Activated CD4-positive, alpha-beta T cell treated with anti-CD3 and anti-CD28 coated beads, Interleukin-10, Interleukin-2, amounts not matched to agents 100 ng/mL and 50 ng/mL, durations not matched to agents 16 hours and 8 hours (primary cell): ENCODE measurements at places on chromosomes 3 and 15.

- DNase-seq = no peak
Measured at GRCh38 chr3:64739971-64740631, 52.3 kb upstream of the ADAMTS9 start.

- DNase-seq = peak; percentile 88
Measured at GRCh38 chr3:157130467-157131251, 29.3 kb downstream of the CCNL1 start.

- DNase-seq = no peak
Measured at GRCh38 chr3:115022835-115023398, 124.2 kb downstream of the ZBTB20 start.

DNA sequence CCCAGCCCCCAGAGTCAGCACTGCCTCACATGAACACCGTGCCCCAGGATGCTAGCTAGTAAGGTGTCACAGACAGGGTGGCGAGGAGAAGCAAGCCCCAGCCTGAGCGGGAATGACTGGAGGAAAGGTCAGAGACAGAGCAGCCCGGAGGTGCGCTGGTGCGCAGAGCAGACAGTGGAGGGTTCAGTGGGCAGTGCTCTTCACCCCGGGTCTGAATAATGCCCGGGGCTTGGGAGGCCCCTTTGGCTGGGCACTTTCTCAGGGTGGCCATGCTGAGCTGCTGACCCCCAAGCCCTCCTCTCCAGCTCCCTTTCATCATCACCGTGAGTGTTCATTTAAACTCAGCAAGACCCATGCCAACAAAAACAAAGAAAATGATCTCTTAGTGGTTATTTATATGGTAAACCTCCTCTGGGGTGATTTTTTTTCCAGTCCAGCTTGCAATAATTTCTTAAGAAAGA is 110.8 kb downstream of the VGLL4 start:
- DNase-seq = no peak

- no peak for DNase-seq
Measured at GRCh38 chr15:70200511-70201424, 103.1 kb upstream of the TLE3 start.

GRCh38 chr3:186316666-186317260 is 45.3 kb downstream of the DGKG start:
- DNase-seq = no peak

- DNase-seq = no peak
Measured at GRCh38 chr15:78878356-78878755, 5.7 kb downstream of the MORF4L1 start.

DNA sequence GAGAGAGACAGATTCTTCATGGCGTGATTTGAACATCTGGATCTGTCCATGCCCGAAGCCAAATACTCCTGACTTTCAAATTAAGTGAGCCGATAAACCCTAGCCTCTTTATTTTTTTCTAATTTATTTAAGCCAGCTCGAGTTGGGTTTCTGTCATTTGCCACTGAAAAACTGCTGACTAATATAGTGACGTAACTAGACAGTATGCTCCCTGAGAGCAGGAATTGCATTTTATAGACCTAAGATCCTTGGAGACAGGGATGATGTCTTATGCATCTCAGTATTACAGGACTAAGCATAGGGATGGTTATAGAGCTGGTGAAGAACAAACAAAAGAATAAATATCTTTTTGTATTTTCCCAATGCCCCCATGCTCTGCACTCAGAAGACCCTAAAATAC is 4.6 kb downstream of the LHFPL4 start:
- DNase-seq = no peak

DNA sequence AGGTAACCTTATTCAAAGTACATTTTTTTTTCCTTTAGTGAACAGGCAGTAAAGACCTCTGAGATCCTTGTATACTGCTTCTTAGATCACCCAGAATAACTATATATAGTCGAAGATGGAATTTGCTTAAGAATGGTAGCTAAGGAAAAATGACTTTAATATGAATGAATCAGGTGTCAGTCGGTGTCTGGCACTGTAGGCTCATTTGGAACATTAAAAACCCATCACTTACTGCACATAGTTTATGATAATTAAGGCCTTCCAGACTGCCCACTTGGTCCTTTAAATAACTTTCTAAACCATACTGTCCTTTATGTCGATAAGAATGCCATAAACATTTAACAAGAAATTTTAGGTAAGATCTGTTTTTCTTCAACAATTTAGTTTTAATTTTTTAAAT is 981.8 kb downstream of the ROBO2 start:
- DNase-seq = no peak

DNA sequence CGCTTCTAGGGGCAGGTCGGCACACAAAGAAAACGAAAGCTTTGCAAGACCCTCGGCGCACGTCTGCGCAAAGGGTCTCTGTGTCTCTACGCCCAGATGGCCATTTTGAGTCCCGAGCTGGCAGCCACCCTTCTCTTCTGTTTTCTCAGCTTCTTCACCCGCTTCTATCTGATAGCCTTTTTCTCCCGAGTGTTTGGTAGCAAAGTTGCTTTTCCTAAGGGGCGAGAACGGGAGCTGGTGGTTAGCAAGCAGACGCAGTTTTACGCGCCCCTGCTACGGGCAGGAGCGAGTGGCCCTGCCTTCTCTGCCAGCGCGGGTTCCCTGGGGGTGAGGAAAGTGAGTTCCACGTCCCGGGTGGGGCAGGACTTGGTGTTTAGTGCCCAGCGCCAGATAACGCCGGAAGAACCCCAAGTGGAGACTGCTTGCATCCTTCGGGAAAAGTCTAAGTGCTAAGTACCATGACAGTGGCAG is 2.9 kb upstream of the MKRN2 start:
- no peak for DNase-seq

DNA sequence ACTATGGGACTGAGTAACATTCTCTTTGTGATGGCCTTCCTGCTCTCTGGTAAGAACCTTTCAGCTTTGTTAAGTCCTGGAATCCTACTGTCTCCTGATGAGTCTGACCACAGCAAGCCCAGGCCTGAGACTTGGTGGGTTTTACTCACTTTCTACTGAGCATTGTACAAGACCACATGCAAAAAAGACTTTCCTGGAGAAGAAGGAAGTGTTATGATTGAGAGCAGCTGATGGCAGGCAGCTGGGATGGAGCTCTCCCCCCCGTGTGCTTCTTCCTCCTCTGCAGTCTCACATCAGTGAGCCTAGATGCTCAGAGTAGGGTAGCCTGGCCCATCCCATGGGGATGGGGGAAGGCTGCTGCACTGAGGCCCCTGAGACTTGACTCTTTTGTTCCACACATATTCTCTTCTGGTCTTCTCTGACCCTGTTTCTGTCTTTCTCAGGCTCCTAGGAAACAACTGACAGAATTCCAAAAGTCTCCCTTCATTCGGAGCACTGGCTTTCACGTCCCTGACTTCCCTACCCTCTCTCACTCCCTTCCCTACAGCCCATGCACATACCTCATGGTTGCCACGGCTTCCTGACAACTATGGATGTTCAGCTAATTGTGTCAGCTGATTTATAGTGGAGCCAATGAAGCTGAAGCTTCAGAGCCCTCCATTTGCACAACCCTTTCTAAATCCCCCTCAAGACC is 36.6 kb downstream of the CD86 start:
- peak; percentile 48 for DNase-seq

- peak; percentile 13 for DNase-seq
Measured at GRCh38 chr3:17301271-17301670, 416.5 kb downstream of the PLCL2 start.

DNA sequence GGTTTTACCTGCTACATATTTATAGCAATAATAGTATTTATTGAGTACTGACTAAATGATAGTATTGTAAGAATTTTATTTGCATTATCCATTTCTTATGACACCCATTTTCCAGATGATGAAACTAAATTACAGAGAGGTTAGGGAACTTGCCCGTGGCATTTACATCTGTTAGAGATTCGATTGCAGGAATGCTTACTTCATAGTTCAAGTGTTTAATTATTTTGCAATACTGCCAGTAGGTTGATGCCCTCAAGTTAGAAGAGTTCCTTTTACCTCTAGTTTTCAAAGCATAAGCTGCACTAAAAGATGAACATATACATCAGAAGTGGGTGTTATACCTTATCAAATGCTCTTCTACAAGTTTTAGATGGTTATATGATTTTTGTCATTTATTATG is 362.8 kb upstream of the RGMA start:
- no peak for DNase-seq

DNA sequence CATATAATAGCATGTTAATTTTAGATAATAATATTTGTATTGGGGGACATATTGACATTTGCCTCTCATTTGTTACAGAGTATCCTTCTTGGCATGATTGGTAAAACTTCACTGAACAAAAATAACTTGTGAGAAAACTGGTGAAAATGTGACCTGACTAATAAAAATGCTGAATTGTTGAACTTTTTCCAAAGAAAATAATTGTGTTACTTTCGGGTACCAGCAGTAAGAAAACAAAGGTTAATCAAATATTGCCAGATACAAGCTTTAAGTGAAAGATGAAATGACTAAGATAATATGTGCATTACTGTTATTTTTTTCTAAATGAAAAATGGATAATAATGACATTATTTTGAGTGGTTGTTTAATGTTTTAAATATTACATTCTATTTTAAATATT is 15.2 kb downstream of the SLC12A1 start:
- DNase-seq = no peak

DNA sequence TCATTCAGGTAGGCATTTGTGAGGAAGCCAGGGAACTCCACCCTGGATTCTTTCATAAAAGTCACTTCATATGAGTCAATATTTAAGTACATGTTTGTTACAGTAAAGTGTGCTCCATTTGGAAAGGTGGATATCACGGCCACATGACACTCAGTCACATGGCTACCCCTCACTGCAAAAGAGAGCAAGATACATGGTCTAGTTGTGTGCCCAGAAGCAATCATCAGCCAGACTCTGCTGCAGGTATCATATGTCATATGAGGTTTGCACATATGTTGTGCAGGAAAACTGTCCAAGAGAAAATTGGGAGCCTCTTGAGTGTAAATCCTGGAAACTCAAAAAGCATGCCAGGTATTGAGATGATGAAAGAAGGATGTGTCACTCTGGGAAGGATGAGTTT is 55.0 kb upstream of the NMNAT3 start:
- DNase-seq = no peak

- DNase-seq = peak; percentile 90
Measured at GRCh38 chr15:43440721-43441281, 52.2 kb downstream of the TP53BP1 start.

DNA sequence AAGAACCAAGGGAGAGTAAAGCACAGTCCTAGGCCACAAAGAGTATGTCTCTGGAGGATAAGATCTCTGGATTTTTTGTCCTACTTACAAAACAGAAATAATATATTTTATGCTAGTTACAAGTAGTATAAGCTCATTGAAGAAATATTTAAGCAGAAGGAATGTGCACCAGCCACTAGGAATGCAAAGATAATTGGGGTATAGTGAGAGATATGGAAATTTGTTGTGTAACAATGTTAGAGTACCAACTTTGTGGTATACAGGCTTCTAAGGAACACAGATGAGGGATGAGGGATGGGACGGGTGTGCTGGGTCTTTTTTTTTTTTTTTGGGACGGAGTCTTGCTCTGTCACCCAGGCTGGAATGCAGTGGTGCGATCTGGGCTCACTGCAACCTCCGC is 26.5 kb downstream of the AKAP13 start:
- DNase-seq = no peak

DNA sequence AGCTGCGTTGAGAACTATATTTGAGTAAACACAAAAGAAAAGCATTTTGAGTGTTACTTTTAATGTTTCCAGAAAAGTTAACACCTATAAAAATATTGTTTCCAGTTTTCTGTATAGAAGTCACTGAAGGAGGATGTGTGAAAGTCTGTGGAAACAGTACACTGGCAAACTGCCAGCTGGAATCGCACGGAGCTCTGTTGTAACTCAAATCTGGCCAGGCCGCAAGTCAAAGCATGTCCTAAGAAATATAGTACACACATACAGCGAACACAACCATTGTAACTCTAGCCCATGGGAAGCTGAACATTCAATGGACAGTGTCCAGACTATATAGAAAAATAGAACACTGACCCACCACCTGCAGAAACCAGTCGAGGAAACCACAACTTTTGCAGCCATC is 657.2 kb downstream of the FHIT start:
- no peak for DNase-seq

DNA sequence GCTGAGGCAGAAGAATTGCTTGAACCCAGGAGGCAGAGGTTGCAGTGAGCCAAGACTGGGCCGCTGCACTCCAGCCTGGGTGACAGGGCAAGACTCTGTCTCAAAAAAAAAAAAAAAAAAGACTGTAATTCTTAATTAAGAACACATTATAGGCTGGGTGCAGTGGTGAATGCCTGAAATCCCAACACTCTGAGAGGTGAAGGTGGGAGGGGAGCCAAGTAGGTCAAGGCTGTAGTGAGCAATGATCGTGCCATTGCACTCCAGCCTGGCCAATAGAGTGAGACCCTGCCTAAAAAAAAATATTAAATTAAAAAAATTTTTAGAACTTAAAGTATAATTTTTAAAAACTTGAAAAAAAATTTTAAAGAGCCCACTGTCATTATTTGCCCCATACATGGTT is 13.4 kb upstream of the ARPIN start:
- no peak for DNase-seq

GRCh38 chr3:114299421-114299820 is 5.6 kb downstream of the TIGIT start:
- DNase-seq = peak; percentile 45

DNA sequence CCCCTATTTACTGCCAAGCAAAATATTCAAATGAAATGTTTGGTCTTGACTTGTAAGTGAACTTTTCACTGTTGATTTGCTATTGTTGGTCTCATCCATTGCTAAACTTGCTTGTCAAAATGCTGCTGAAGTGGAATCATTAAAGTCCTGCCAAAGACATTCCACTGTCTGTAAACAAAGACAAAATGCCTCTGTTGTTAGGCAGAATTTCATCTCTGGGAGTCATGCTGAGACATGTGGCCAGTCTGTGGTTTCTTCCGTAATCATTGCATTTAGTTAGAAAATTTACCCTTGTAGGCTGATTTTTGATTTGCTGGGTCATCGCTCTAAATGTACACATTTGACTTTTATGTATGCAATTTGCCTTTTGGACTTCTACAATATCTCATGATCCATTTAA is 577.7 kb downstream of the MECOM start:
- no peak for DNase-seq

DNA sequence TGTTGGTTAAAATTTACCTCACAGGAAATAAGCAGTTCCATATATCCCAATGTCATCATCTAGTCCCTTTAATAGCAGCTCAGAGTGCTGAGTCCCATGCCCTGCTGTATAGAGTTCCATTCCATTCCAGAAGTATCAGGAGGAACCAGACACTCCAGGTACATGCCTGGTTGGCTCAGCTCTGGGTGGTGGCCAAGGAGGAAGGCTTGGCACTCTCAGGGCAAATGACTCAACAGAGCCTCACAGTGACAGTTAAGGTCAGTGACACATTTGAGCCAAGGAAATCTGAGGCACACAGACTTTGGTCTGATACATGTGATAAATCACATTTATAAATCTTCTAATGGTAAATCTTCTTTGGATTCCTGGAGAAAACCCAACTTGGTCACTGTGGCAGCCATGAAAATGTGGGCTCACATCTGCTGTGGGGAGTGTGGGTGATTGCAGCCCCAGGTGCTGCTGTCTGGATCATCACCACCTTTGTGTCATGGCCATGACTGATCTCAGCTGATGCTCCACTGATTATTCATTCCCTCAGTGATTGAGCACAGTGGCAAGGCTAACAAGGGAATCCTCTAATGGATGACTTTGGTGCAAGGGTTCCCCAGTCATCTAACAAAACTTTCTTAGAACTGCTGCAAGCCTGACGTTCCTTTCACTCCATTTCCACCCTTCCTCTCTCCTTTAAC is 9.3 kb downstream of the HHLA2 start:
- peak; percentile 29 for DNase-seq
